ENCODE measurements at places on chromosomes 12 and 14. TPM values are rescaled to one million over a fixed set of nuclear protein-coding genes. Genes with fewer than 3 reads are reported as not detected.

The OR6C2 gene
- not detected for total RNA-seq

The GZMH gene
- total RNA-seq, result 9.9 TPM

The SPTB gene
- not detected for total RNA-seq

The KCNC2 gene
- not detected for total RNA-seq

The BRMS1L gene
- total RNA-seq, result 5.1 TPM

The CLEC7A gene
- total RNA-seq, result not detected

The PAWR gene
- 6.2 TPM for total RNA-seq

The FSCB gene
- total RNA-seq, result not detected

The GYS2 gene
- not detected for total RNA-seq

The DBX2 gene
- not detected for total RNA-seq

The C12orf42 gene
- total RNA-seq, result 0.91 TPM

The PTPRB gene
- not detected for total RNA-seq

The DCN gene
- total RNA-seq, result not detected

The SP7 gene
- total RNA-seq, result not detected

The TMEM63C gene
- 0.73 TPM for total RNA-seq

The MYO1H gene
- total RNA-seq, result not detected

The SERPINA10 gene
- total RNA-seq, result not detected

The SALL2 gene
- 1.9 TPM for total RNA-seq

The PTCSC3 gene
- not detected for total RNA-seq

The SSTR1 gene
- total RNA-seq, result not detected

The RPGRIP1 gene
- total RNA-seq, result not detected

The DIO2 gene
- not detected for total RNA-seq

The CHGA gene
- total RNA-seq, result not detected

The CMA1 gene
- 0.82 TPM for total RNA-seq

The GRIP1 gene
- total RNA-seq, result 0.29 TPM

The RD3L gene
- total RNA-seq, result not detected

The COX8C gene
- total RNA-seq, result not detected

The BEGAIN gene
- 0.70 TPM for total RNA-seq
